ENCODE measurements at places on chromosomes 3 and 15. TPM values are rescaled to one million over a fixed set of nuclear protein-coding genes. Genes with fewer than 3 reads are reported as not detected.

IGDCC3 gene
- total RNA-seq = 15.8 TPM

SOX14 gene
- not detected for total RNA-seq

PROS1 gene
- total RNA-seq = 11.9 TPM

TRANK1 gene
- total RNA-seq = 10.5 TPM

ZNF660 gene
- total RNA-seq = 14.7 TPM

CAMP gene
- not detected for total RNA-seq

AADACL2 gene
- total RNA-seq = not detected

ERC2 gene
- total RNA-seq = 24.8 TPM

PATL2 gene
- not detected for total RNA-seq

PRICKLE2 gene
- total RNA-seq = 10.7 TPM

SLCO2A1 gene
- total RNA-seq = 0.09 TPM

PCSK6 gene
- 2.2 TPM for total RNA-seq

CKMT1B gene
- total RNA-seq = 4.4 TPM

CXCR6 gene
- total RNA-seq = not detected

RTP1 gene
- 0.43 TPM for total RNA-seq

SLC12A8 gene
- 4.6 TPM for total RNA-seq

GNAT1 gene
- not detected for total RNA-seq

DLL4 gene
- total RNA-seq = 0.12 TPM

ZIC4 gene
- total RNA-seq = 0.25 TPM

POLQ gene
- 15.6 TPM for total RNA-seq

PLSCR2 gene
- not detected for total RNA-seq

INSYN1 gene
- total RNA-seq = 0.17 TPM

TARS3 gene
- 21.2 TPM for total RNA-seq

MYLK gene
- 28.4 TPM for total RNA-seq

TGM5 gene
- not detected for total RNA-seq

CYP8B1 gene
- not detected for total RNA-seq

IL16 gene
- total RNA-seq = 0.09 TPM

DCBLD2 gene
- total RNA-seq = 85.8 TPM
